ENCODE measurements at places on chromosomes 12 and 14.

DNA sequence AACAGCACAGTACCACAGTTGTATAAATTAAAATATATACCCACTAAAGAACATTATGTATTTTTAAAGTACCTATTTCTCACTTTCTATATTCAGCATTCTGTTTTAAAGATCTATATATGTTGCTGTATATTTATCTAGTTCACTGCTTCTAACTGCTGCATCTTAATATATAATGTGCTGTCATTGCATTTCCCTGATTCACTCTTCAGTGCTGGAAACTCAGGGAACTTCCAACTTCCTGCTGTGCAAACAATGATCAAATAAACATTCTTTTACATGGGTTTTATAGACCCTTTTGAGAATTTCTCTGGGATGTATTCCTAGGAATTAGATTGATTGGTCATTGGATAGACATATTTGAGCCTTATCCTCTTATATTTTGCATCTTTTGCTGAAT, 379.1 kb downstream of the APAF1 start:
- no peak for DNase-seq

GRCh38 chr12:116697716-116698115, 40.2 kb downstream of the SPRING1 start:
- no peak for DNase-seq

GRCh38 chr14:104587641-104588040, 8.1 kb downstream of the C14orf180 start:
- DNase-seq, result no peak

DNA sequence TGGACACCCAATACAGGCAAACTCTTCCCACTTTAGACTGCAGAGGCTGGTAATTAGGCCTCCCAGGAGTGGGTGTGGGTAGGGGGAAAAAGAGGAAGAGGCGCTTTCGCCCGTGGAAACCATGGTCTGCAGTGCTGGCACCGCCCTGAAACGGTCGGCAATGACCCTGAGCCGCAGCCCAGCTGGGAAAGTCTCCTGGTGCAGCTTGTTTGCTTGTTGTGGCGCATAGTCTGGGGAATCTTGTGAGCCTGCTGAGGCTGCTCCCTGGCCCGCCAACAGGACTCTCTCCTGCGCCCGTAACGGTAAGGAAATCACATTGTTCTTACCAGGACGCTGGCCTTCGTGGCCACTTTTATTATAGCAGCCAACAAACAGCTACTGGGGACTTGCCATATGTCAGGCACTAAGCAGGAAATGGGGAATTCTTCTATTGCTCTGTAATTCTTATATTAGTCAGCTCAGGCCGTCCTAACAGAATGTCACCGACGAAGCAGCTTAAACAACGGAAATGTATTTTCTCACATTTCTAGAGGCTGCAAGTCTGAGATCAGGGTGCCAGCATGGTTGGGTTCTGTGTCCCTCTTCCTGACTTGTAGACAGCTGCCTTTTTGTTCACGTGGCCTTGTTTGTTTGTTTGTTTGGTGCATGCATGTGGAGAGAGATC, 52.5 kb upstream of the RIN3 start:
- peak; percentile 45 for DNase-seq
